GM23248 (cell line): ENCODE measurements at places on chromosomes 12 and 14.

- DNase-seq = no peak
Measured at GRCh38 chr12:20800160-20800559, 10.3 kb upstream of the SLCO1B3 start.

DNA sequence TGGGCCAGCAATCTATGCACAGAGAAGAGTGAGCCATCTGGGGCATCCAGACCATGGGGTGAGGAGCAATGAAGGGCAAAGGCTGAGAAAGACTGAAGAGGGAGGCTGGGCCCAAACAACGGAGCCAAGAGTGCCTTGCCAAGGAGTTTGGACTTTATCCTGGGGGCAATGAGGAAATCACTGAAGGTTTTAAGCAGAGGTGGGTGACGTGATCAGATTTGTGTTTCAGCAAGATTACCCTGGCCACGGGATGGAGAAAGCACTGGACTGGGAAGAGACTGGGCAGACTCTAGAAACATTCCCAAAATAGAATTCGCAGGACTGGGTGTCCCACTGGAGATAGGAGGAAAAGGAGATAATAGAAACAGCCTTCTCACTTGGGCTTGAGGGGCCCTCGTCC lies 65.3 kb downstream of the DPF3 start:
- DNase-seq = no peak

DNA sequence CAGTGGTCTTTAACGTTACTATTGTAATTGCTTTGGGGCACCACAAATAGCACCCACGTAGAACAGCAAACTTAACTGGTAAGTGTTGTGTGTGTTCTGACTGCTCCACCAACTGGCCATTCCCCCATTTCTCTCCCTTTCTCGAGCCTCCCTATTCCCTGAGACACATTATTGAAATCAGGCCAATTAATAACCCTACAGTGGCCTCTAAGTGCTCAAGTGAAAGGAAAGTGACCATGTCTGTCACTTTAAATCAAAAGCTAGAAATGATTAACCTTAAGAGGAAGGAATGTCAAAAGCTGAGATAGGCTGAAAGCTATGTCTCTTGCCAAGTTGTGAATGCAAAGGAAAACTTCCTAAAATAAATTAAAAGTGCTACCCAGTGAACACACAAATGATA lies 22.3 kb downstream of the PPP1R13B start:
- no peak for DNase-seq

- no peak for DNase-seq
Measured at GRCh38 chr14:56085471-56085870, 32.7 kb upstream of the PELI2 start.

DNA sequence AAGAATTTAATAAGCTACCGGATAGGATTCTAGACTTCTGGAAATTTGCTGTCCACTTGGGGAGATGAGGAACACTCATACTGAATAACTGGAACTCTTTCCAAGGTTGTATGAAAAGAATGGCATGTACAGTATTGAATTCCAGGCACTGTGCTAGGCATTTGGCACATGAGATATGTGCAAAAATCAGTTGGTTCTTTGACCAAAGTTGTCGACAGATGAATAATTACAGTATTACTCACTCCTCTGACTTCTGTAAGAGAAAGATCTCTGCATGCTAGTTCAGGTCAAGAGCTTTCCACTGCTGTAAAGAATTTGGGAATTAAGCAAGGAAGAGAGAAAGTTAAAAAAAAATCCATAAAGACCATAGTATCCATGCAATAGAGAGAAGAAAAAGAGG lies 764.7 kb downstream of the BCL11B start:
- DNase-seq = no peak

DNA sequence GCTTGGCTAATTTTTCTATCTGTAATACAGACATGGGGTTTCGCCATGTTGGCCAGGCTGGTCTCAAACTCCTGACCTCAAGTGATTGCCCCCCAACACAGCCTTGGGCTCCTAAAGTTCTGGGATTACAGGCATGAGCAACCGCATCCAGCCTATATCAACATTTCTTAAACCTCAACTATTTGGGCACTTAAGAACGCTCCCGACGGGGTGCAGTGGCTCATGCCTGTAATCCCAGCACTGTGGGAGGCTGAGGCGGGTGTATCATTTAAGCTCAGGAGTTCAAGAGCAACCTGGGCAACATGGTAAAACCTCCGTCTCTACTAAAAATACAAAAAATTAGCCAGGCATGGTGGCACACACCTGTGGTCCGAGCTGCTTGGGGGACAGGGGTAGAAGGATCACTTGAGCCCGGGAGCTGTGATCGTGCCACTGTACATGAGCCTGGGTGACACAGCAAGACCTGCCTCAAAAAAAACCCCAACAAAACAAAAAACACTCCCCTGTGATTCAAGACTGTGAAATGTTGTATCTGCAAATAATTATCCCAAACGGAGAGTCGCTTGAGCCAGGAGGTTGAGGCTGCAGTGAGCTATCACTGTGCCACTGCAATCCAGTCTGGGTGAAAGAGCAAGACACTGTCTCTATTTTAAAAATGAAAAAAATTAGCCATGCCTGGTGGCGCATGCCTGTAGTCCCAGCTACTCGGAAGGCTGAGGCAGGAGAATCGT lies 21.5 kb downstream of the PPTC7 start:
- peak; percentile 85 for DNase-seq

DNA sequence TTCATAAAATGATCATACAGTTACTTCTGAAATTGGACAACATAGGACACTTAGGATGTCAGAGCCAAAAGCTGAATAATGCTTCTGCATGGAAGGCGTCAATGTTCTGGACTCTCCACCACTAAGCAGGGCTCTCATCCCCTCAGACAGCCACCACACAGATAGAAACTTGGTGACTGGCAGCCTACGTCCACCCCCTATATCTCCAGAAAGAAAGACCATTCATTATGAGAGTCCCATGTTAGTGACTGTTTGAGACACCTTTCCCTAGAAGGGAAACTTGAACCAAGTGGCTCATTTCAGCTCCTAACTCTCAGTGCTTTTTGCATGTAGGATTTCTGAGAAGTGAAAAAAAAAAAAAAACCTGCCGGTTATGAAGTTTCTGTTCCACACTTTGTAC lies 251.0 kb upstream of the FKBP4 start:
- no peak for DNase-seq

- DNase-seq = peak; percentile 33
Measured at GRCh38 chr12:28974166-28974565, 174.9 kb upstream of the FAR2 start.

DNA sequence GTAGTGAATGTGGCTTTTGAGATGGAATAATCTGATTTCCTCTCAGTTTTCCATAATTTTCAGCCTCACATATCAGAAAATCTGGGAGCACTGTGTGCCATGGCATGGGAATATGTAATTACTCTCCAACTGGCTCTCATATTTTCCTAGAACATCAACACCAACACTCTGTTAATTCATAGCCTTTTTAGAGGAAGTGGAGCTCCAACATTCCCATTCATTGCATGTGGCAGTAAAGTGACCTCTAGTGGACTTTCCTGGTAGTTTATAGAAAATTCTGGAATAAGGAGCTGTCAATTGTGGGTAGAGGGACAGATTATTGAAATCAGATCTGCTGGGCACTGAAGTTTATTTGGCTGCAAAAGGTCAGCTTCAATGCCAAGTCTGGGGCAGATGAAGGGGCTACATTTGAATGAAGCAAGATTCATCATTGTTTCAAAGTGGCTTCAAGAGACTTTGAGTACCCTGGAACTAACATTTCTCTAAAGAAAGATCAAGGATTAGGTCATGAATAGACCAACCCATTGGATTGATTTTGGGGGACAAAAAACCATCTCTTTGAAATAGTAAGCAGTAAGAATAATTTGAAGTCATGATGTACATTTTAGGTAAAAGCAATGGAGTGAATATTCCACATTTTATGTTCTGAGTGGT lies 23.6 kb upstream of the USP44 start:
- peak; percentile 56 for DNase-seq

- DNase-seq = no peak
Measured at GRCh38 chr14:45125754-45126153, 8.5 kb downstream of the FKBP3 start.

DNA sequence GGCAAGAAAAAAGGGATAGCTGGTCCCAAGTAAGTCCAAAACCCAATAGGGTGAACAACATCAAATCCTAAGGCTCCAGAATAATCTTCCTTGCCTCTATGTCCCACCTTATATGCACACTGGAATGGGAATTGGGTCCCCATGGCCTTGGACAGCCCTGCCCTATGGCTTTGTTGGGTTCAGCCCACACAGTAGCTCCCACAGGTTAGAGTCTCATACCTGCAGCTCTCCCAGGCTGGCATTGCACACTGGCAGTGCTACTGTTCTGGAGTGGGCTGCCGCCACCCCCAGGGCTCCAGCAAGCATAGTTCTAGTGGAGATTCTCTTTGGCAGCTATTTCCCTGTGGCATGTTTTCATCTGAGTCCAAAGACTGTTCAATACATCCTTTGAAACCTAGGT lies 352.4 kb upstream of the CLEC14A start:
- no peak for DNase-seq

DNA sequence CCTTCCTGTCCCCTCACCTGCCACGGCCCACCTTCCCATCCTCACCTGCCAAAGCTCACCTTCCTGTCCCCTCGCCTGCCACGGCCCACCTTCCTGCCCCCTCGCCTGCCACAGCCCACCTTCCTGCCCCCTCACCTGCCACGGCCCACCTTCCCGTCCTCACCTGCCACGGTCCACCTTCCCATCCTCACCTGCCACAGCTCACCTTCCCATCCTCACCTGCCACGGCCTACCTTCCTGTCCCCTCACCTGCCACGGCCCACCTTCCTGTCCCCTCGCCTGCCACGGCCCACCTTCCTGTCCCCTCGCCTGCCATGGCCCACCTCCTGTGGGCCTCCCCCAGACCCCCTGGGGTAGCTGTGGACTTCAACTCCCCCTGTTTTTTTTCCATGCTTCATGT lies 48.8 kb upstream of the GPR68 start:
- DNase-seq = no peak

- no peak for DNase-seq
Measured at GRCh38 chr12:51020448-51021182, 5.6 kb downstream of the SLC11A2 start.

GRCh38 chr14:106812788-106813476 lies 1286.5 kb downstream of the TMEM121 start:
- no peak for DNase-seq

DNA sequence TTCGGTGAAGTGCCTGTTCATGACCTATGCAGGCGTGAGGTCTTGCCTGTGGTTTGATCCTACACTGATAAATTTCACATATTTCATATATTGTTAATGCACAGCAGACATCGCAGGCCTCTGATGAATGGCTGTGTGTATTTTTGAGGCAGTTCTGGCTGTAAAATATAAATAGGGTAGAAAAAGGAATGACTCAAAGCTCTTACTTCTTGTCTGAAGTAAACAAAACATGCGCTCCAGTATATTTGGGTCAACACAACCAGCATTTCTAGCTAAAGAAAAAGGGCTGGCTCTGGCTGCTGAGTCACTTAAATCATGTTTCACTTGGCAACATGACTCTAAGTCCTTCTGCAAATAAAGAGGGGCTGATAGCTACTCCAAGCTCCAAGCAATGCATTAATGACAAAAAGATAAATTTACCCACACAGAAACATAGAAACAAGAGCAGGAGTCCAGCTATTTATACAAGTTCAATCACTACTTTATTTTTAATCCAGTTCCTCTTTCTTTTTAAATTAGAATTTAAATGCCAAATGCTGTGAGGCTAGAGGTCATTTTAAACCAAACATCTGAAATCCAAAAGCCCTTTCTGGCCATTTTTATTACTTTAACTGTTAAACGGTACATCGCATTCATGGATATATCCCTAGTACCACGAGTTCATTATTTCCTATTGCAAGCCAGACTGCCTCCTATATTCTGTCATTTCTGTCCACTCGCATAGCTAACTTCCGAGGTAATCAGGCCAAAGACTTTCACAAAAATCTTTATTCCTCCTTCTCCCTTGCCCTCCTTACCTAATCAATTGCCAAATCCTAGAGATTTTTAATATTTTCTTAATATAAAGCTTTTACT lies 54.3 kb upstream of the TMCC3 start:
- DNase-seq = peak; percentile 84

DNA sequence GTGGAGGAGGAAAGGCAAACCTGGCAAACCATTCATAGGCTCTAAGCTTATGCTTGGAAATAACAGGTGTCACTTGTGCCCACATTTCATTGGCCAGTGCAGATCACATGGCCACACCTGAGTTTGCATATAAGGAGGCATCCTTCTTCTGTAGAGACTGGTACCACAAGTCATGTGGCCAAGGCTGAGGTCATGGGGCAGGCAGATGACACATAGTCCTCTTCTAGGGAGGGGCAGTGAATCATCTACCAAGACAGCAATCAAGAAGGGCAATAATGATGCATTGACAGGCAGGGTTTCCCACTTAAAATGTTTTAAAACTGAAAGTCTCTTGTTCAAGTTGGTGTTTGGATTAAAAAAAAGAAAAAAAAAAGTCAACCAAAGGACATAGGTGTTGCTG lies 77.3 kb downstream of the DAAM1 start:
- DNase-seq = peak; percentile 47

DNA sequence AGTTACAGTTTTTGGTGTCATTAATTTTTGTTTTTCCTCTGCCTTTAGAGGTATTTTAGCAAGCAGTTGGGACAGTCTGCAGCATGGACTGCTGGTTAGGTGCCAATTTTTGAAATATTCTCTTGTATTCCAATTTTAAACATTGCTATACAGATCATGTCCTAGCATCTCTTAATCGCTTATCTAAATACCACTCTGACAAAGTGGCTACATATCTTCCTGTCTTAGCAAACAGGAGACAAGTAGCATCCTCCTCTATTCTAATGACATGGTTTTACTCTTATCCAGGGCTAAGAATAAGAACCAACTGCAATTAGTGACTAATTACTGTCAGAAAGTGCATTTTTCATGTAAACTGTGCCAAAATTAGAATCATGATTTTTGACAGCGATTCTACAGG lies 117.8 kb upstream of the ATP2B1 start:
- no peak for DNase-seq

- DNase-seq = peak; percentile 98
Measured at GRCh38 chr14:88385212-88386101, at the start of gene SPATA7. TSS of gene SPATA7 (plus strand) at chr14:88385657. CDS start at chr14:88385819, 162 bp downstream.

DNA sequence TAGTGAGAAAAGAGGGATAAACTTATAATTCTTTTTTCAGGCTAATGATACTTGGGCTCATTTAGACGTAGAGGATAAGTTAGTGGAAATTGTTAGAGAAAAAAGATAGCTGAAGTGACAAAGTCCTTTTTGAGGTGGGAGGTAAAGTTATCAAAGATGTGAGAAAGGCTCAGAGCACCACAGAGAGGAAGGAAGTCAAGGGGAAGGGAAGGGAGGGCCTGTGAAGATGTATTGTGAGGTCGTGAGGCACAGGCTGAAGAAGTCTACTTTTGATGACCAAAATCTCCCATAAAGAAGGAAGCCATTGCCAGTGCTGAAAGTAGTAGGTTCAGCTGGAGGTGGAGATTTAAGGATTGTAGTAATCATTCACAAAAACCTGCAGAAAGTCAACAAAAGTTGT lies 19.4 kb upstream of the PTGDR start:
- no peak for DNase-seq

DNA sequence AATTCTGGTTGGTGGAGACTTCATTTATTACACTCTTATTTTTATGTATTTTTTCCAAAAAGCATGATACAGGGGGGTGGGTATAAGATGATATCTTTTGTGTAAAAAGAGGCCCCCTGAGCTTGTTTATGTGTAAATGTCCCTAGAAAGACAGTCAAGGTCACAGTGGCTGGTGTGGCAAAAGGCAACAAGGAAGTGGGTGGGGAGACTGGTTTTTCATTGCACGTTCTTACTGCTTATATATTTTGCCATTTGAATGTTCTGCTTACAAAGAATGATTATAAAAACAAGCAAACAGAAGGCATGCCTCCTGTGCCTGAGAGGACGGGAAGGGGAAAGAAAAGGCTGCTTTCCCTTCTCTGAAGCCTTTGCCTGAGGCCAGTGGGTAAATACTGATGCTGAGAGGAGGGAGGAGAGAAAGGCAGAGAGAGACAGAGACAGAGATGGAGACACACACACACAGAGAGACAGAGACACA lies 24.1 kb upstream of the ADIPOR2 start:
- DNase-seq = no peak
